ENCODE measurements at places on chromosomes 12 and 14.

DNA sequence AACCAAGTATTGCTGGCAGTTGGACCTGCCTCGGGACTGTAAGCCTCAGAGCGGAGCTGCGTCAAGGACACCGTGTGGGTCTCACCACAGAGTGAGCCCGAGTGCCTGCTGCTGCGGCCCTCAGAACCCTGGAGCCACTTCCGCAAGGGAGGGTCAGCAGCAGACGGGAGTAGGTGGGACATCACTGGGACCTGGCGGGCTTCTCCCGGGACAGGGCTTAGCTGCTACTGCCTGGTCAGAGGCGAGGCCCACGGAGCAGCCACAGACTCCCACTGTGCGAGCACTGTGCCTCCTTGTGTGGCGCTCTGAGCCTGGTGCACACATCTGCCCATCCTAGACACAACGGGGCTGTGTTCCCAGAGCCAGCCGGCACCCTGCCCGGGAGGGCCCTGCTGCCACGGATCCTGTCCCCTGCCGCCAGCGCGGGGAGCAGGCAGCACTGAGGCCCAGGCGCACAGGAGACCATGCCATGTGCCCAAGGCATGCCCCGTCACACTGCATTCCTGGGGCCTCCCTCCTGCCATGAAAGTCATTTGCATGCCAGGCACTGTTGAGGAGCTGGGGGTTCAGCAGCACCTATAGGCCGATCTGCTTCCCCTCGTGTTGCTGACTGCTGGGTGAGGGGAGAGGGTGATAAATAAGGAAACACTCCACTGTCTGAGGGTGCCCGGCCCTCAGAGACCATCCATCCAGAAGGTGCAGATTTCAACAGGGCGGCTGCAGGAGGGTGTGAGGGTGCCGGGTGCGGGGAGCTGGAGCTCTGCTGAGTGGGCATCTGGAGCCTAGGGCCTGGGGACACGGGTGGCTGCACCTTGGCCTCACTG lies 10.0 kb downstream of the HIP1R start:
- no peak for DNase-seq

DNA sequence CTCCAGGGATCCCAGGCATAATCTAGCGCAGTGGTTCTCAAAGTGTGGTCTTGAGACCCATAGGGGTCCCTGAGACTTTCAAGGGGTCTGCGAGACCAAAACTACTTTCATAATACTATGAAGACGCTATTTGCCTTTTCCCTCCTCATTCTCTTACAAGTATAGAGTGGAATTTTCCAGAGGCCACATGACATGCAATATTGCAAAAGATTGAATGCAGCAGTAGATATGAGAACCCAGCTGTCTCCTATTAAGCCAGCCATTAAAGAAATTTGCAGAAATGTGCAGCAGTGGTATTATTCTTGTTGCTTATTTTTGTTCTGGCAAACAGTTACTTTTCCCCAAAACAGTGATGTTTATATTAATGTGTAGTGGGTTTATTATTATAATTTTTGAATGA lies 62.8 kb downstream of the VWF start:
- DNase-seq: no peak

DNA sequence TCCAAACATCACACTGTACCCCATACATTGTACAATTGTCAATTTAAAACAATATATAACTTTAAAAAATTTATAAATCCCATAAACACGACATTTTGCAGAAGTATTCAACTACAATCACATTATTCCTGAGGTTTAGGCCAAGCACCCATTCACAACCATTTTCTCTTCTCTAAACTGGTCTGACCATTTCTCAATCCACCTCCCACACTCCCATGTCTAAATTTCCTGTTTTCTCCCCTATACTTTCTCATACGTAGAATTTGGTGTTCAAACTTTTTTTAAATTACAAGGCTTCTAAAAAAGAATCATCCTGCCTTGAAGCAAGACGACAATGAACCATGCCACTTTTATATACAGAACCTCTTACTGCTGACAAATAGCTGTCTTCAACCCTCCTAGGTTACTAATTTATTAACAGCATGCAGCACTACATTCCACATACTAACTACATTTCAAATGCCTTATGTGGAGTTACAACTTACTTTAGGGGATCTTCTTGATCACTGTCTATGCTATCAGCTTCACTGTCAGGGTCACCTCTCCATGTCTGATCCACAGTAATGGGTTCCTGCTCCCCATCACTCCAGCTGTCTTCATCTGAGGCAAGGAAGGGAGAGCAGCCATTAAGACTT lies 3.4 kb downstream of the KANSL2 start:
- no peak for DNase-seq

DNA sequence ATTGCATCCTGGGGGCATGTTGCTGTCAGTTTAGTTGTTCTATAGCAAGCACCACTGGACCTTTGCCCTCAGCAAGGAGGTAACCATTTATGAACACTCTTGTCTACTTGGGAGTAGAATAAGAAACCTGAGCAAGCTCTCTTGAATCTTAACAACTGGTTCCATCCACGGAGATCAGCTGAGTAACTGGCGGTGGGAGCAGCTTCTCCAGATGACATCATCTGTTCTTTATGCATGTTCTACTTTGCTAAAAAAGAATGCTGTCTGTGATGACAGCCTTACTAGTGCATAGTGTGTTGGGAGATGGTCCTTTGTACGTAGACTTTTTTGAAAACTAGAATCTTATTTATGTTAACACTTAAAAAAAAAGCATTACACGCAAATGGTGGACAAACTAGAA lies 17.7 kb downstream of the SLC4A8 start:
- DNase-seq: no peak

GRCh38 chr12:20404576-20405346 lies 36.4 kb downstream of the PDE3A start:
- no peak for DNase-seq

- no peak for DNase-seq
These were observed 50.2 kb downstream of the PRKAB1 start for GRCh38 chr12:119718141-119718540.

- no peak for DNase-seq
These were observed 4.4 kb upstream of the DCP1B start for GRCh38 chr12:2008677-2009076.

GRCh38 chr12:47048541-47048940 lies 30.9 kb upstream of the PCED1B start:
- no peak for DNase-seq

DNA sequence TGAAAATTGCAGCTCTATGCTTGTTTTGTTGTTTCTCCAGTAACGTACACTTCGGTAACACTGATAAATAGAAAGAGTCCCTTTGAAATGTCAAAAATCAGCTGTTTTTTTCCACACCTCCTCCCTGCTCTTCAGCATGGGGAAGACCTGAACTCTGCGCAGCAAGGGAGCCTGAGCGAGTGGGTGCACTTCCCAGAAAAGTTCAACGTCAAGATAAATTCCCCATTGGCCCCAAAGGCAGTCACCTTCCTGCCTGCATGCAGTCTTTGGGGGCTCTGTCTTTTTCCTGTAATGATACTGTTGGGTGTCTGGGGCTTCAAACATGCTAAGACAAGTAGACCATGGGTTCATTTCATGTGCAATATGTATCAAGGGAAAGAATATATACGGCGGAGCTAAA lies 8.8 kb upstream of the FOXG1 start:
- DNase-seq: no peak

DNA sequence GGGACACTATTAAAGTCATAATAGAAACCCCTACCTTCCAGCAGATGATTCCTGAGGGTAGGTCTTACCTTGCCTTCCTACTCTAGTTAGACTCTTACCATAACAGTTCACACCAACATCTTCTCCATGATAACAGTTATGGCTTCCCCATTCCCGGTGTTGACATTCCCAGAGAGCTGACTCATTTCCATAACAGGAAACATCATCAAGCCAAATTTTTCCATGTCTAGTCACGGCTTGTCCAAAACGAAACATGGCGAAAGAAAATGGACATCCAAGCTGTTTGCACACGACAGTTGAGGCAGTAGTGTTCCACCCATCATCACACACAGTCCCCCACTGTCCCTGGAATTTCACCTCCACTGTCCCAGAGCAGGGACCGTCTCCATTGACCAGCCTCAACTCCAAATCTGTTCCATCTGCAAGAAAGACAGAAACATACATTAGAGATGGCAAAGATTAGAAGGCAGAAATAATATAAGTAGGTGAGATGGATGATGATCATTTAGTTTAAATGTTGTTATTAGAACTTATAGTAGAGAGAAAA lies 10.6 kb downstream of the CD163L1 start:
- no peak for DNase-seq

DNA sequence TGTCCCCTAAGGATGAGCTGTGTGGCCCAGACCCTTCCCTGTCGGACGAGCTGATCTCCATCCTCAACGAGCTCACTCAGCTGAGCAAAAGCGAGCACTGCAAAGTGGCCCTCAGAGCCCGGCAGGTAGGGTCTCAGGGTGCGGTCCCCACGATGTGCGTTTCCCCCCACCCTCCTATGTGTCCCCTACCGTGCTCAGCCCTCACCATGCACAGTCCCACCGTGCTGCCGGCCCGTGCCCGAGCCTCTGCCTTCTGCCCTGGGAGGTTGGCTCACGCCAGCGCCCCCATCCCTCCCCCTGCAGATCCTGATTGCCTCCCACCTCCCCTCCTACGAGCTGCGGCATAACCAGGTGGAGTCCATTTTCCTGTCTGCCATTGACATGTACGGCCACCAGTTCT lies 86.6 kb downstream of the FOXN4 start:
- no peak for DNase-seq

- no peak for DNase-seq
These were observed 554 bp upstream of the ATF7 start for GRCh38 chr12:53626702-53627169.

DNA sequence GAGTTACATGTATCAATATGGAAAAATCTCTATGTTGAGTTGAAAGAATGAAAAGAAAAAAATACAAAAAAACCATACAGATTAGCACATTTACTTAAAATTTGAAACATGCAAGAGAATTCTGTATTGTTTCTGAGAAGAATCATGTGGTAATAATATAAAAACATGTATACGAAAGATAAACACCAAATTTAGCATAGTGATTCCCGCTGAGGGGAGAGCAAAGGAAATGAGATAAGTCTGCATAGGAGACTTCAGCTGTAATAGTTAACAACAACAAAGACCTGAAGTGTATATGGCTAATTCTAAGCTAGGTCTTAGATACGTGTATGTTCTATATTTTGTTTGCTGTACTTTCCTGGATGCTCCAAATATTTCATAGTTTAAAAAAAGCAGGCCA lies 46.5 kb downstream of the FNTB start:
- no peak for DNase-seq

GRCh38 chr14:45089813-45090212 lies 5.9 kb downstream of the PRPF39 start:
- no peak for DNase-seq

GRCh38 chr12:6229224-6230218 lies 29.3 kb downstream of the CD9 start:
- DNase-seq: no peak

GRCh38 chr12:16611146-16611545 lies 5.2 kb upstream of the LMO3 start:
- DNase-seq: no peak

GRCh38 chr14:29637411-29637810 lies 290.2 kb downstream of the PRKD1 start:
- no peak for DNase-seq

DNA sequence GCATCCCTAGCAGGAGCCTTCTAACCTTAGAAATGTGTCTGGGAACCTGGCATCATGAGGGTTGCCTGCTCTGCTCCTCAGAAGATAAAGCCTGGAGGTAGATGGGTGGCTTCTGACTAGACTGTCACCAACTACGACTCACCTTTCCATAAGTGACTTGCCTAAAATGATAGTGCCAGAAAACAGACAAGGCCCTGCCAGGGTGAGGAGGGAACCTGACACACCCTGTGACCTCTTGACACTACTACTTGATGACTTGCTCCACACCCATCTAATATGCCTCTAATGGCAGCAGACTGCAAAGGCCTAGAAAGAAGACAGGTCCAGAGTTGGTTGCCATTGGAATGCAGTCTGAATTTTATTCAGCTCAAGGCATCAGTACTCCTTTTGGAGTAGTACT lies 9.4 kb downstream of the RNF41 start:
- DNase-seq: no peak

DNA sequence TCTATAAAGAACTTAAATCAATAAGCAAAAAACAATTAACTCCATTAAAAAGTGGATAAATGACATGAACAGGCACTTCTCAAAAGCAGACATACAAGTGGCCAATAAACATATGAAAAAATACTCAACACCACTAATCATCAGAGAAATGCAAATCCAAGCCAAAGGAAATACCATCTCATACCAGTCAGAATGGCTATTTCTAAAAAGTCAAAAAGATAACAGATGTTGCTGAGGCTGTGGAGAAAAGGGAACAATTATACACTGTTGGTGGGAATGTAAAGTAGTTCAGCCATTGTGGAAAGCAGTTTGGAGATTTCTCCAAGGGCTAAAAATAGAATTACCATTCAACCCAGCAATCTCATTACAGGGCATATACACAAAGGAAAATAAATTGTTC lies 234.5 kb upstream of the PLXNC1 start:
- no peak for DNase-seq

DNA sequence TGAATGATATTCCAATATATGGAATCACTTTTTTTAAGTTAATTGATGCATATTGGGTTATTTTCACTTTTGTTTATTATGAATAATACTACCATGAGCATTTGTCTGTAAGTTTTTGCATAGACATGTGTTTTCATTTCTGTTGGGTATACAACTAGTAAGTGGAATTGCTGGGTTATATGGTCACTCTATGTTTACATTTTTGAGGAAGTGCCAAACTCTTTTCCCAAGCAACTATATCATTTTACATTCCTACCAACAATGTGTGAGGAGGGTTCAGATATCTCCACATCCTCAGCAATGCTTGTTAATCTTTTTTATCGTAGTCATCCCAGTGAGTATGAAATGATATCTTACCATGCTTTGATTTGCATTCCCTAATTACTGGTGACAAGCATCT lies 64.0 kb downstream of the MON2 start:
- no peak for DNase-seq

DNA sequence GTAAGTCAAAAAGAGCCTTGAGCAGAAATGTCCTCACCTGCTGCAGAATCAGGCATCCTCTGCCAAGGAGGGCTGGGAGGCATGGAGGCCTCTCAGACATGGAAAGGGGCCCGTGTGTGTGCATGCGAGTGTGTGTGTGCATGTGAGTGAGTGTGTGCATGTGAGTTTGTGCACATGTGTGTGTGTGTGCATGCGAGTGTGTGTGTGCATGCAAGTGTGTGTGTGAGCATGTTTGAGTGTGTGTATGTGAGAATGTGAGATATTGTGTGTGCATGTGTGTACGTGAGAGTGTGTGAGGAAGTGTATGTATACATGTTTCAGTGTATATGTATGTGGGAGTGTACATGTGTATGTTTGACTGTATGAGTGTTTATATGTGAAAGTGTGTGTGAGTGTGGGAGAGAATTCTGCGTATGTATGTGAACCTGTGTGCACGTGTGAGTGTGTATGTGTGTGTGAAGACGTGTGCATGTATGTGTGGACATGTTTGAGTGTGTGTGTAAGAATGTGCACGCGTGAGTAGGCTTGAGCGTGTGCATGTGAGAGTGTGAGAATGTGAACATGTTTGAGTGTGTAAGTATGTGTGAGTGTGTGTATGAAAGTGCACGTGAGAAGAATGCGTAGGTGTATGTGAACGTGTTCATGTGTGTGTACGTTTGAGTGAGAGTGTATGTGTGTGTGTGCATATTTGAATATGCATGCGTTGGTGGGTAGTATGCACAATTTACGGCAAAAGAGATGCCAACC lies 90.8 kb downstream of the TBX5 start:
- no peak for DNase-seq

All from activated CD8-positive, alpha-beta memory T cell treated with anti-CD3 and anti-CD28 coated beads, Interleukin-2, amount 50 U/mL, for 48 hours (primary cell).